ENCODE measurements at places on chromosomes 3 and 15. TPM values are rescaled to one million over a fixed set of nuclear protein-coding genes. Genes with fewer than 3 reads are reported as not detected.

THSD4 gene
- total RNA-seq: 27.2 TPM

PARL gene
- 66.4 TPM for total RNA-seq

SLC6A1 gene
- not detected for total RNA-seq

RPUSD2 gene
- 15.0 TPM for total RNA-seq

INSYN1 gene
- 1.9 TPM for total RNA-seq

NCKIPSD gene
- 8.8 TPM for total RNA-seq

HHLA2 gene
- 0.15 TPM for total RNA-seq

HTR3E gene
- total RNA-seq: not detected

TICRR gene
- 11.9 TPM for total RNA-seq

TIGIT gene
- not detected for total RNA-seq

SPATA12 gene
- 0.30 TPM for total RNA-seq

LMAN1L gene
- not detected for total RNA-seq

SPINT1 gene
- total RNA-seq: 0.82 TPM

MUC20 gene
- total RNA-seq: 0.64 TPM

EPHB3 gene
- 0.17 TPM for total RNA-seq

ISL2 gene
- 4.3 TPM for total RNA-seq

CLDN18 gene
- total RNA-seq: not detected

BFSP2 gene
- total RNA-seq: not detected

TMEM212 gene
- not detected for total RNA-seq

CCR4 gene
- total RNA-seq: 0.06 TPM

CCDC54 gene
- total RNA-seq: not detected

CAMKV gene
- total RNA-seq: 0.35 TPM

CLDN1 gene
- total RNA-seq: 19.6 TPM

CYP1A1 gene
- 1.8 TPM for total RNA-seq

GOLGA6D gene
- total RNA-seq: not detected

CCR2 gene
- total RNA-seq: not detected

LRRC2 gene
- not detected for total RNA-seq

SAXO2 gene
- 2.2 TPM for total RNA-seq

CLDN16 gene
- 0.03 TPM for total RNA-seq

CCR9 gene
- 0.03 TPM for total RNA-seq

HERC2 gene
- 47.5 TPM for total RNA-seq

GPR27 gene
- 3.0 TPM for total RNA-seq

REC114 gene
- not detected for total RNA-seq

RNF7 gene
- total RNA-seq: 140 TPM

CCDC80 gene
- total RNA-seq: 54.2 TPM

ACAN gene
- total RNA-seq: 0.88 TPM

ST8SIA2 gene
- total RNA-seq: 0.70 TPM

LRRC31 gene
- total RNA-seq: not detected

RASGRP1 gene
- total RNA-seq: 0.24 TPM

PROK2 gene
- not detected for total RNA-seq

INKA1 gene
- 2.4 TPM for total RNA-seq
